CD4-positive, alpha-beta memory T cell (primary cell): ENCODE measurements at places on chromosomes 16 and 17.

DNA sequence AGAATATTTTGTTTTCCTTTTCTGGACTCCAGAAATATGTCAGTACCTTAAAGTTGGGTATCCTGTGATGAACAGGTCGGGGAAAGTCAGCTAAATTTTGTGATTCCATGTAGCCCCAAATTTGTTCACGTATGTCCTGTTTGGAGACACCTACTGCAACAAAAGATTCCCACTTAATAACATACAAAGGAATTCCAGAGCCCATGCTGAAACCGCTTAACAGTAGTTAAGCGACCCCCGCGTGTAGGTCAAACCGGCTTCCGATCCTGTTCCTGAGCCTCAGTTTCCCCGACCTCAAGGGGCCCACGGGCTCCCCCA is 477 bp downstream of the MTHFSD start:
- DNase-seq = no peak

GRCh38 chr17:57481910-57482391 is 225.6 kb downstream of the MSI2 start:
- no peak for DNase-seq

DNA sequence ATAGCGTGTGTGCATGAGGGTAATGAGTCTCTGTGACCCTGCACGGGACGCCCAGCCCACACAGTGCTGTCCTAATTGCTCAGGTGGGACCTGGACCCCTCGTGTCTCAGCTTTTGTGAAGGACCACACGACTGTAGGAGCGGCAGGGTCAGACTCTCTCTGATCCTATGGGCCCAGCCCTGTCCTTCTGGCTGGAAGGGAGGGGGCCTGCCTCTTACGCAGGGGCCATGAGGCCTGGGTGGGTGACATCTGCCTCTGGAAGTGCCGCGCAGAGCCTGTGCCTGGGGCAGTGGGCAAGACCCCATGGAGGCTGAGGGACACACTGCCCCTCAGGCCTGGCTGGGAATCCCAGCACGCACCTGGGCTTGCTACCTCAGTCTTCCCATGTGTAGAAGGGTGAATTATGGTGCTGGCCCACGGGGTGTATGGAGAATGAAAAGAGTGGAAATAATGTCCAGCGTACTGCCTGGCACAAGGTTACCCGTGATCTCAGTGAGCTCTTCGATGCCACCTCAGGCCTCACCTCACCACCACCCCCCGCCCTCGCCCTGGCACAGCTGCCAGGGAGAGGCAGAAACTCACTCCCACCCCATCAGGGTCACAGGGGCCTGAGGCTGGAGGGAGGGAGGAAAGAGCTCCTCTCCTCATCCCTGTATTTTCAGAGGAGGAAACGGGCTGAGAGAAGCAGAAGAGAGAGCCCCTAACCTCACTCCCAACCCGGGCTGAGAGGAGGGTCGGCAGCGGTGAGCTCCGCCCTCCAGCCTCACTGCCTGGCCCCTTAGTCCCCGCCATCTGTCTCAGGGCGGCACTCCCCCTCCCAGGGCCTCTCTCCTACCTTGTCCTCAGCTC is 27.1 kb upstream of the DBNDD1 start:
- no peak for DNase-seq

GRCh38 chr16:1154291-1154886 is 1.5 kb downstream of the CACNA1H start:
- no peak for DNase-seq

DNA sequence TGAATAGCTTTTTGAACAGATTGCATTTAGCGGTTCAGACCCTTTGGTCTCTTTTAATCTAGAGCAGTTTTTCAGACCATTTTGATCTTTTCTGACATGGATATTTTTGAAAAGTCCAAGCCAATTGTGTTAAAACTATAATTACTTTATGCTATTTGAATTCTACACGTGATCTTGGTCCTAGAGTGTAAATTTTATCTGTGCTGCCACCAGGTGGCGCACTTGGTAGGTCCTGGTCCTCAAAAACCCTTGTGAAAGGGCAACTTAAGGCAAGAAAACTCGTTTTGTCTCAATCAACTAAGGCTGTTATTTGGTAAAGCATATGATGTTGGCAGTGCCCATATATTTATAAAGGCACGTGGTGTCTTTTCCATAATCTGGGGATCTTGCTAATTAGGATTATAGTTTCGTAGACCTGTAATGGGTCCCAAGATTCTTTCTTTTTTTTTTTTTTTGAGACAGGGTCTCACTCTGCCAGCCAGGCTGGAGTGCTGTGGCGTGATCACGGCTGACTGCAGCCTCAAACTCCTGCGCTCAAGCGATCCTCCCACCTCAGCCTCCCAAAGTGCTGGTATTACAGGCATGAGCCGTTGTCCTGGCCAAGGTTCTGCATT is 43.9 kb upstream of the TEX2 start:
- DNase-seq = peak; percentile 61

DNA sequence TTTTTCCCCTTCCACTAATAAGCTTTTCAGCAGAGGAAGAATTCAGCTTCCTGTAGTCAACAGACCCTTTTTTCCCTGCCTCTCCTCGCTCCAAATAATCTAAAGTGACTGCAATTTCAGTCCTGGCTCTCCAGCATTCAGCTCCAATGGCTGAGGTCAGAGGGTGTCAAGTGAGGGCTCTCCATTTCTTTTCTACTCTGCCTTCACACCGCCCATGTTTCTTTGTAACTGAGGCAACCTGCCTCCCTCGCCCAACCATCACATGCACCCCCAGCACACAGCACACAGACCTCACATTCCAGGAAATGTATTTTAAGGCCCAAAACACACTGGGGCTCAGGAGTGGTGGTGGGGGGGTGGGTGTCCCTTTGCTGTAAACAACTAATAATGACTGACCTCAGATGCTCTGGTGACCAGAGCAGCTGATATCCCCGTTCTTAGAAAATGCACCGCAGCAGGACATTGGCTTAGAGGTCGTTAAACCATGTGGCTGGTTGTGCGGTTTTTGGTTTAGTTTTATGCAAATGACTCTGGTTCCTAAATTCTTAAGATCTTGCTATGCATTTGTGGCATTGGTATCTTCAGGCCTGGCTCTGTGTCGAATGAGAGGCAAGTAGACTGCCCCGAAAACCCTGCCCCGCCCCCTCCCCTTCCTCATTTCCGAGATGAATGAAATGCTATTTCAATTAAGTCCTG is 203.6 kb downstream of the ZFHX3 start:
- no peak for DNase-seq

GRCh38 chr16:16578701-16579100 is 199.8 kb downstream of the NPIPA7 start:
- DNase-seq = no peak

DNA sequence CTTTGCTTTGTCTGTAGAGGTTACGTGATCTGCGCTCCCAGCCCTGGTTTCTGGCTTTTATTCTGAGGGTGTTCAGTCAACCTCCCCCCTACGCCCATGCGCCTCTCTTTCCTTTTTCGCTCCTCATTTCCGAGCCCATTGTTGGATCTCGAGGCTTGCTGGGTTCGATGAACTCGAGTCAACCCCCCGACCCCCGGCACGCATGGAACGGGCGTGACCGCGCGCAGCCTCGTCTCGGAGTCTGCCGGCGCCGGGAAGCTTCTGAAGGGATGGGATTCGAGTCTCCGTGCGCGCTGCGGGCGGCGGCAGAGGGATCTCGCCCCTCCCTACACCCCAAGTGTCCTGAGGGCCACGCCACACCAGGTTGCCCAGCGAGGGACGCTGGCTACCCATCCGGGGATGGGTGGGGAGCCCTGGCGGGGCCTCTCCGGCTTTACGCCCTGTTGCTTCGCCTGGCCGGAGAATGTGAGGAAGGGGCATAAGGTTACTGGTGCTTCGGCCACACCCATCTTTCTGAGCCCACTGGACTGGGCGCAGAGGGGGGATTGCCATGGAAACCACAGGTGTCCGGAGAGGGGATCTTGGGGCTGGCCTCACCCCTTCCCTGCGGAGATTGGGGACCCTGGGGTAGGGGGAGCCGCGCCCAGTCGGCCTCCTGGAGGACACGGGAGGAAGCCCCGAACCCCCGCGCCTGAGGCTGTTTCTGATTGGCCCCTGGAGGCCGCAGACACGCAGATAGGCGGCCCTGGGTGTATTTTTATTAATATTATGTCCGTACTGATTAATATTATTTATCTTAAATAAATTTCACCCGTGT is 1.8 kb downstream of the MAPT start:
- no peak for DNase-seq

DNA sequence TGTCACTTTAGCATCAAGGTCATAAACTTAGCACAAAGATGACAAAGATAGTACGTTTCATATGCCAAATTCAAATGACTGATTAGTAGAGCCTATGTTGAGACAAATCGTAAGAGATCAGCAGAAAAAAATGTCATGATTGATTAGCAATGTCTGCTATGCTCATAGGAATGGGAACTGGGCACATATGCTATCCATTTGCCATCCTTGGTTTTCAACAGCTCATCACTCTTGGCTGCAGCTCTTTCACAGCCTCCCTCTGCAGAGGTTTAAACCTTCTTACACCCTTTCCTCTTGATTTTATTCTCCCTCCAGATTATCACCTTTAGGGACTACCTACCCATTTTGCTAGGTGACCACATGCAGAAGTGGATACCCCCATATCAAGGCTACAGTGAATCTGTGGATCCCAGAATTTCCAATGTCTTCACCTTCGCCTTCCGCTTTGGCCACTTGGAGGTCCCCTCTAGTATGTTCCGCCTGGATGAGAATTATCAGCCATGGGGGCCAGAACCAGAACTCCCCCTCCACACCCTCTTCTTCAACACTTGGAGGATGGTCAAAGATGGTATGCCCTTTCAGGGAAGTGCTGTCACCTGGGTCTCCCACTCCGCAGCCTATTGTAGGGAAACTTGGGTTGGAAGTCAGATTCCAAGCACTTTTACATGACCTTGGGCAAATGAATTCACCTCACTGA is 16.2 kb downstream of the MPO start:
- DNase-seq = no peak

GRCh38 chr17:75783803-75784472 is 668 bp upstream of the UNK start:
- peak; percentile 57 for DNase-seq

DNA sequence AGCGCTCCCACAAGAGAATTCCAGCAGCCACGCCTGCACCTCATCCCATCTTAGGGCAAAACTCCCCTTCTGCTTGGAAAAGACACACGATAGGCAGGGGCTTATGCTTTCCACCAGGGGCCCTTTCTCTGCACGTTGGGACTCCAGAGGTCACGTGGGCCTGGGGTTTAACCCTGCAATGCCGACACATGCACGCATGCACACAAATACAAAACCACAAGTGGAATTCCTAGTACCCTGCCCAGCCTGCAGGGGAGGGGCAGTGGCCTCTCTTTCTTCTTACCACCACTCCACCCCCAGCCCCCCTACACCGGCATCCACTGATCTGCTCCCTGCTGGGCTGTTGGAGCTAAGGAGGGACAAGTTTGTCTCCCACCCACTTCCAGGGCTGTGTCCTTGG is 16.8 kb upstream of the CCDC182 start:
- DNase-seq = no peak

DNA sequence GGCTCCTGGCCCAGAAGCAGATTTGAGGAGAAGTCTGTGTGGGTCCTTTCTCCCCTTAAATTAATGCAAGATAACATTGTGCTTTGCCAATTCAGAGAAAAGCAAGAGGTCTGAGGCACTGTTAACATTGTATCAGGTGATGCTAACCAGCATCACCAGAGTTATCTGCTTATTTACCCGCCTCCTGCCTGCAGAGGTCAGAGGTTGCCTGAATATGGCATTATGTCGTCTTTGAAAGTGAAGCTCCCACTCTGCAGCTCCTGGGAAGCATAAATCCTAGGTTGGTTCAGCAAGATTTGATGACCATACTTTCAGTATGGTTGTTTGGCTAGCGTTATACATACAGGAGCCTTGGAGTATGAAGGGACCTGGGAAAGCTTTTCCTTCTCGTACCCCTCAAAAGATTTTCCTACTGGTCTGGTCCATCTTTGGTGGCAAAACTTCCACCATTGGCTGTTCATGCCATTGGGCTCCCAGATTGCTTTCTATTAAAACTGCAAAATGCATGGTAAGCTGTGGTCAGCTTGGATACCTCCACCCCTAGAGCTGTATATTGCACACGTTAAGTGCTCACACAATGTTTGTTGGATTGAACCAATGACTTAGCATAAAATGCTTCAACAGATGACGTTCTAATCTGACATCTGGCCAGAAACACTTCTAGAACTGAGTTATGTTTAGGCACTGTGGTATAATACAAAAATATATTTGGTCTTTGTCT is 24.1 kb downstream of the CHD9 start:
- no peak for DNase-seq

- no peak for DNase-seq
These were observed 409 bp downstream of the ACSF2 start for GRCh38 chr17:50426472-50426782.

DNA sequence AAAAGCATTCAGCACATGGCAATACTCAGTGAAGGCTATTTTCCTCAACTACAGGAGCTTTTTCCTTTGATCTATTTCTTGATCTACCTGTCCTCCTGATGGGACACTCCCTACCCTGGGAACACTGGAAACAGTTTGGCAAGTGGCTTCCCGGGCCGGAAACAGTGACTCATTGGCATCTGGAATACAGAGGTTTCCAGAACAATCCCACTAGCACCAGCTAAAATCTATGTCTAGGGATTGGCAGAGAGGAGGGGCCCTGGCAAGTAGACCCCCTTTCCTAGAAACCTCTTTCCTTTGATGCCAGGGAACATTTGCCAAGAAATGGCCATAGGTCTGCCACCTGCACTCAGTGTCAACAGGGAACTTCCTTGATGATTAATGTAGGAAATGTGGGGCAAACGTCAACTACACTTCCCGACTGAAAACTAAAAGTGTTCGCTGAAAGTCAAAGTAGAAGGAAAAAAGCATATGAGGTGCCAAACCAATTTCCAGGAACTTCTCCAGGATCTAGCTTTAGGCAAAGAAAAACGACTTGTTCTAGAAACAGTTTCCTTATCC is 30.4 kb upstream of the FBXW10B start:
- DNase-seq = no peak

DNA sequence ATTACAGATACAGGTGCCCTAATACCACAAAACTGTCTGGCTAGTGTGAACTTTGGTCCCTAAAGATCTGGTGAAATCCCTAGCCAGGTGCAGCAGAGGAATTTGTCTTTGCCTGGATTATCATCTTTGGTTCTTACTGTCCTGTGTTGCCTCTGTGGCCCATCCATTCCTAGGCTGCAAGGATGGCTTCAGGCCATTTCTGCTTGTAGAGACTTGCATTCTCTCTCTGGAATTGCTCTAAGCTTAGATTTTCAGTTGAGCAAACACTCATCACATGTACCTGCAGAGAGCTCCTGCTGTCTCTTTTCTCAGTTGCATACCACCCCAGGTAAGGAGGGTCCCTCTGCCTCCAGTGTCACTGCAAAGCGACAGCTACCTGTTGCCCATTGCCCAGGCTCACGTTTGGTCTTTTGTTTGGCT is 114.9 kb downstream of the PRKCA start:
- no peak for DNase-seq
